ENCODE measurements at places on chromosomes 11 and 22.

DNA sequence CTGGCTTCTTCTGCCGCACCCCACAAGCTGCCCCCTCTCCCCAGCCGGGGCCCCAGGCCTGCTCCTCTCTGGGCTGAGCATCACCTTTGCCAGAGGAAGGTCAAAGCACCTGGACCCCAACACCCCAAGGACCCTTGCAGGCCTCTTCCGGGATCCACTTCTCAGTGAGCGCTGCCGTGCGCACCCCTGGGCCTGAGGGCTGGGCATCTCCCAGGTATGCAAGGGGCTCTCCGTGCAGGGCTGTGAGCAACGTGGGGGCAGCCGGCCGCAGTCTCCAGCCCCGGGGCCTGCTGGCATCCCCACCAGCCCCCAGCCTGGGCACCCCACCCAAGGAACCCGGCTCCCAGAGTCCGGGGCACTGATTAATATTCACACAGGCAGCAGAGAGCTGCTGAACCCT lies 64.0 kb downstream of the BRD1 start:
- no peak for DNase-seq

DNA sequence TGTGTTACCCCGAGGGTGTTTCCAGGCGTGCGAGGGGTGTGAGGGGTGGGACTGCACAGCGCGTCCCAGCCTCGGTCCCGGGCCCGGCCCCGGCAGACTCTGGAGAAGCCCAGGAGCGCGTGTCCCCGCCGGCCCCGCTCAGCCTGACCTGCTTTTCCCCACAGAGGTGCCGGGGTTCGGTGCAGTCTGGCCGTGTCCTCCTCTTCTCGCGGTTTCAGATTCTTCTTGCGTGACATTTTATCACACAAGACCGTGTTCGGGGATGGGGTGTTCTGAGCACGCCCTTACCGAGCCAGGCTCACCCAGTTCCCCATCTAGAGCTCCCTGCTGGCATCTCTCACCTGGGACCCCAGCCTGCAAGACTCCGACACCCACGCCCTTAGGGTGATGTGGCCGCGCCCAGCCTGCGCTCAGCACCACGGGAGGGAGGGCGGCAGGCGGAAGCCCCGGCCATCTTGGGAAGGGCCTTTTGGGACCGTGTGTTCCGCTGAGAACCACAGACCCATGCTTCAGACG lies 775.6 kb downstream of the BRD1 start:
- DNase-seq = no peak

DNA sequence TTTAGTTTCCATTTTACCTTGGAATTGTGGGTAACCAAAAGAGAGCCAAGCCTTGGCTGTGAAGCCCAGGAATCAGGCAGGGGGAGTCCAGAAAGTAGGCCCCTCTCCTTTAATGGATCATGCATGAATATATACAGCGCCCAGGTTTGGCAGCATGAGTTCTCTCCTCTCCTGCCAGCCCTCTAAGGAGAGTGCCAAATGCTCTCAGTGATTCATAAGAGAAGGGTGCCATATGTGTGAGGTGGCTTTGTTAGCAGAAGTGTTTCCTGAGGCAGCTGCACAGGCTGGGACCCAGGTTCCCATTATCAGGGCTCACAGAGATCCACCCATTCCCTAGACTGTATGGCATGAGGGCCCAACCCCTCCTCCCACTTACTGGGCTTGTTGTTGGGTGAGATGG lies 52.3 kb upstream of the SCUBE2 start:
- DNase-seq = no peak

- DNase-seq = no peak
Observed at GRCh38 chr11:127485541-127485940, 485.0 kb upstream of the KIRREL3 start.

GRCh38 chr22:49567899-49568750 lies 259.5 kb downstream of the BRD1 start:
- no peak for DNase-seq

DNA sequence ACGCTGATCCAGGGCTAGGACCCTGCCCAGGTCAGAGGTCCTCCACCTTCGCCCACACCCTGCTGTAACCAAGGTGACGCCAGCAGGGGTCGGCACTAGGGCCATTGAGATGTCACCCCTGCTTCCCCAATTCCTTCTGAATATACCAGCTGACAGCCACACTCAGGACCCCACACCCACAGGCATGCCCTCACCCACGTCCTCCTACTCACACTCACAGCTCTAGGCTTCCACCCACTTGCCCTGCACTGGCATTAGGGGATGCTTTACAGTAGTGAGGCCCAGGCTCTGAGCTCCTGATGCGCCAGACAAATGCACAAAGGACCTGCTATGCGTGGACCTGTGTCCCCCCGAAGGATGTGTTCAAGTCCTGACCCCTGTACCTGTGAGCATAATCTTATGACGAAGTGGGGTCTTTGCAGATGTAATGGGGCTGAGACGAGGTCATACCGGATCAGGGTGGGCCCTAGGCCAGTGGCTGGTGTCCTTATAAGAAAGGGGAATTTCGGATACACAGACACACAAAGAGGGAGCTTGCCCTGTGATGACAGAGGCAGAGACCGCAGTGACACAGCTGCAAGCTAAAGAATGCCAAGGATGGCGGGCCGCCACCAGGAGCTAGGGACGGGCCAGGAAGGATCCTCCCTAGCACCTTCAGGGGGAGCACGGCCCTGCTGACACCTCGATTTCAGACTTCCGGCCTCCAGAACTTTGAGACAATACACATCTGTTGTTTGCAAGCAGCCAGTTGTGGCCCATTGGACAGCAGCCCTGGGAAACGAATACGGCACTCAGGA lies 11.2 kb downstream of the WNT11 start:
- DNase-seq = no peak

GRCh38 chr11:109865548-109866186 lies 227.5 kb upstream of the ZC3H12C start:
- no peak for DNase-seq

DNA sequence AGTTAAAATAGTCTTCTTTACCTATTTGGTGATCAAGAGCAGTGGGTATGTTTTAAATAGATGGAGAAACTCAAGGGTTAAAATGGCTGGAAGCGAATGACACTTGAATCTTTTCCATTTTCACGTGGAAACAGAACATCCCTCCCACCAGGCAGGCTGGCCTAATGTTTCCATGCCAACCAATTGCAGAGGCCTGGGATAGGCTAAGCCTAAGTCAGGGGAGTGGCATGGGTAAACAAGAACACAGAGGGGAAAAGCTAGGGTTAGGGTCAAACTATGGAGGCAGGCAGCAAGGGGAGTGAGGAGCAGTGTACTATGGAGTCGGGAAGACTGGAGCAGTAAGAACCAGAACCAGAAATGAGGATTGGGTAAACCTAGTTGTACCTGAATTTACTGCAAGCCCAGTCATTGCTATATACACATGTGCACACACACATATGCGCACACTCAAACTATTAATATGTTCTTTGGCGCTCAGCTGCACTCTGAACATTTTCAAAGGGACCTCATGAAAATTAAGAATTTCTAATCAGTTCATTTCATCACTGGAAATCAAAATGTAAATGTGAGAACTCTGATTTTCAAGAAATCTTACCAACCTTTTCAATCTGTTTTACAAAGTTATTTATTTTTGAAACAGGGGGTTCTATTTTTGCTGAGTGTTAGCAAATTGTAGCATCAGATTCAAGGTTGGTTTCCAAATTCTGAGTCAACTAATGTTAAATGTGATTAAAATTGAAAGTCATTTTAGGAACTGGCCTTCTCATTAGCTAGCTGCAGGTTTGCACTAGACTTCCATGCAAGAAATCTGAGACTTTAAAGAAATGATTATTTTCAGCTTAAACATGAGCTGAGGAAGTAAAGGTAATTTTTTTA lies 327.0 kb upstream of the CCDC90B start:
- no peak for DNase-seq

DNA sequence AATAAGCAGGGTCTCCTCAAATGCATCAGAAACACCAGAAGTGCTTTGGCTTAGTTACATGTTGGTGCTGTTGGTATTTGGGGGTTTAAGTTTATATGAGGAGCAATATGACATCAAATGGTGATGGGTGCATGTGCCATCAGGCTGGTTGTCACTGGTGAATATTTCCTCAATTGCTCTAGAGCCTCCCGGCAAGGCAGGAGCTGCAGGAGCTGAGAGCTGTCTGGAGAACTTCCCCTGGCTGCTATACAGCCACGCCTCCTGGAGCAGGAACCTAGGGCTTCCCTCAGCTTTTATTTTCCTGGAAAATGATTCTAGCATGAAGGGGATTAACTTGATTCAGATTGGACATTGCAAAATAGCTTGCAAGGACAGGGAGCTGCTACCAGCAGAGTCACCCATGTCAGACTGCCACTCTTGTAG lies 15.8 kb downstream of the IGLL5 start:
- DNase-seq = no peak

- no peak for DNase-seq
Observed at GRCh38 chr11:124882339-124883071, 15.2 kb downstream of the ROBO4 start.

GRCh38 chr11:62423012-62423411 lies 4.2 kb downstream of the SCGB1A1 start:
- DNase-seq = no peak

DNA sequence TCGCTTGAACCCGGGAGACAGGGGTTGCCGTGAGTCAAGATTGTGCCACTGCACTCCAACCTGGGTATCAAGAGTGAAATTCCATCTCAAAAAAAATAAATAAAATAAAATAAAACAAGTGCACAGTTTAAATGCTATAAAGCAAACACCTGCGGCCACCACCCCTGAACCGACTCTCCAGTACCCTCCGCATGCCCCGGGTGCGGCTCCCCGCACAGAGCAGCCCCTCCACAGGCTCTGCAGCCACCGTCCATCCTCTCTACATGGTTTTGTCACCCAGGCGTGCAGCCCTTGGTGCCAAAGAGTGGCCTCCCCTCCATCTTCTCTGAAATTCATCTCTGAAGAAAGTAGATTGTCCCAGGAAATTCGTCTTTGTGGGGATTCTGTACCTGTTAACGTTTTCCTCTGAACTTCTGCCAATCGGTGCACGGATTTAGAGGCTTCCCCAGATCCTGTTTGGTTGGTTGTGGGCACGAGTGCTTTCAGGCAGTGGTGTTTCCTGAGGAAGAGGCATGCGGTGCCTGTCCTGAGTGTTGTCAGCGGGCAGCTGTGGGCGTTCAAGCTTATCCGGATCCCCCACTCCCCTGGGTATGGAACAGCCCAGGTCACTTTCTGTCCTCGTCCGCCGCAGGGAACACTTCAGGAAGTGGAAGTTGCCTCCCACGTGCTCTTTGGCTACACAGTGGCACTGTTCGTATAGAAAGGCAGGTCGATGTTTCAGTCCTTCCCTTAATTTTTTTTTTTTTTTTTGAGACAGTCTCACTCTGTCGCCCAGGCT lies 4.1 kb downstream of the MIOX start:
- no peak for DNase-seq

DNA sequence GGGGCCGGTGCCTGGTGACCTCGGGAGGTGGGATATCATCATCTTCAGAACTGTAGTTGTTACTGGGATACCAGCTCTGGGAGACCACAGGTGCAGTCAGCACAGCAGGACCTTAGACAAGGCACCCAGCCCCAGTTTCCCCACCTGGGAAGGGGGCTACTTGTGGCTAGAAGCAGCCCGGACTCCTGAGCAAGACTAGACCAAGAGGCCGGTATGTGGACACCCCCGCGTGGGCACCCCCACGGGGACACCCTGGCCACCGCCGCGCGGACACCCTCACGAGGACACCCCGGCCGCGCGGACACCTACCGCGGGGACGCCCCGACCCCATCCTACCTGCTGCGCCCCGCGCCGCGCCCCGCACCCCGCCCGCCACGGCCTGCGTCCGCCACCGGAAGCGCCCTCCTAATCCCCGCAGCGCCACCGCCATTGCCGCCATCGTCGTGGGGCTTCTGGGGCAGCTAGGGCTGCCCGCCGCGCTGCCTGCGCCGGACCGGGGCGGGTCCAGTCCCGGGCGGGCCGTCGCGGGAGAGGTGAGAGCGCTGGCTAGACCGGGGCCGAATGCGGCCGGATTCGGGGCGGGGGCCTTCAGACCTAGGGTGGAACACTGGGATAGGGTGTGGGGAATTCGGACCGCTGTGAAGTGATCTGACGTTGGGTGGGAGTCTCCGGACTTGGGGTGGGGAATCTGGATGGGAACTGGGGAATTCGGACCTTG lies at the start of the genes COMT and TXNRD2:
COMT (plus strand) TSS at position 408 of the 718 bp plus-strand sequence. CDS start 20,755 bp downstream, outside the sequence.
TXNRD2 (minus strand) TSS at position 454 of the 718 bp plus-strand sequence; CDS start at position 439, 15 bp downstream.
- peak; percentile 31 for DNase-seq

GRCh38 chr11:86743223-86744118 lies 56.9 kb upstream of the PRSS23 start:
- DNase-seq = no peak

GRCh38 chr11:120577041-120577440 lies 65.5 kb downstream of the GRIK4 start:
- no peak for DNase-seq

DNA sequence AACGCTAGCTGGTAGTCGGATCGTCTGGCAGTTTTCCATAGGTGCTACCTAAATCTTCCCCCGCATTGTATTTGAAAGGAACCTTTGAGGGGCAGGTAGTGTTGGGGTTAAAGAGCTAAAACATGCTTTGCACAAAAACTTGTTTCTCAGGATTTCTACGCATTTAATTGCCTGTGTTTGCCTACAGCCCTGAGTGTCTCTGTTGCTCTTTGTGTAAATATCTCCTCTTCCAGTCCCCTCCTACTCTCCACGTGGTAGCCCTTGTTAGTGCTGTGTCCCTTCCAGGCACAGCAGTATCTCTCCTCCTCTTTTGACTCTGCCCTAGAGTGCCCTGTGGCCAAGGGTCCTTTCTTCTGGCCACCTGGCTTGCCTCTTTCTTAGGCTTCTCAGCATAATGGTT lies 81.7 kb downstream of the BARX2 start:
- no peak for DNase-seq

GRCh38 chr11:107573438-107573837 lies 7.9 kb upstream of the ALKBH8 start:
- no peak for DNase-seq

DNA sequence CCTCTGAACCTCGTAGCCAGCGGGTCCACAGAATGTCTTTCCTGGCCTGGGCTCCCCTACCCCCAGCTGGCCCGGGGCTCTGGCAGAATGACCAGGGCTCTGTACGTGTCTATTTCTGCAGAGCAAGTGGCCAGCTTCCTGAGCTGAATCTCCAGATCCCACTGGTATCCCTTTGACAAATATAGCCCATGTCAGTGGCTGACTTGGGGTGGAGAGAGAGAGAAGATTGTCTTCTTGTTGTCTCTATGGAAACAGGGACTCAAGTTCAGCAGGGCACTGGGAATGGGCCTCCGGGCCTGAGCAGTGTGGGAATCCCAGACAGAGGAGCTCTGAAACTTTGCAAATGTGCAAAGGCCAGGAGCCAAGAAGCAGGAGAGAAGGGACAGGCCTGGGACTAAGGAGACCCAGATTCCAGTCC lies 33.9 kb downstream of the ANO1 start:
- DNase-seq = no peak

GRCh38 chr22:38422611-38423511 lies 32.1 kb downstream of the KCNJ4 start:
- no peak for DNase-seq

DNA sequence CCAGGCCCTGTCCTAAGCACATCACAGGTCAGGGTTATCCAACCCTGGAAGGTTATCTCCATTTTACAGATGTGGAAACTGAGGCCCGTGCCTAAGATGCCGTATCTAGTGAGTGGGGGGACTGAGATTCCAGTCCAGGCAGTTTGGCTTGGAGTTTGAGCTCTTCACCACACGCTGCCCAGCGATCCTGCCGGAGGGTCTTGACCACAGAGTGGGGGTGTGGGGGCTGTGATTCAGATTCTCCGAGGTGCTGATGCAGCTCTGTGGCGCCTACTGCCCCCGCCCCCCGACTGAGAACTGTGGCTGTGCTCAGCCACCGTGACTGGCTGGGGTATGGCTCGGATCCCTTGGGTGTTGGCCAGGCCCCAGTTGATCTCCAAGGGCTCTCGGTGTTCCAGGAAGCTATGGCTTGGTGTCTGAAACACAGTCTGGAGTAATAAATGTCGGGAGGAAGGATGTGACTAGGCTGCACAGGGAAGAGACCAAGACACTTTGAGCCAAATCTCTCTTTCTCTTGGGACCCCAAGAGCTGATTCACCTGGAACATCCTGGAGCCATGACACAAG lies 60.6 kb upstream of the RASD2 start:
- DNase-seq = no peak

GRCh38 chr11:48031602-48032001 lies 51.2 kb downstream of the PTPRJ start:
- no peak for DNase-seq
